ENCODE measurements at places on chromosomes 11 and 22.

DNA sequence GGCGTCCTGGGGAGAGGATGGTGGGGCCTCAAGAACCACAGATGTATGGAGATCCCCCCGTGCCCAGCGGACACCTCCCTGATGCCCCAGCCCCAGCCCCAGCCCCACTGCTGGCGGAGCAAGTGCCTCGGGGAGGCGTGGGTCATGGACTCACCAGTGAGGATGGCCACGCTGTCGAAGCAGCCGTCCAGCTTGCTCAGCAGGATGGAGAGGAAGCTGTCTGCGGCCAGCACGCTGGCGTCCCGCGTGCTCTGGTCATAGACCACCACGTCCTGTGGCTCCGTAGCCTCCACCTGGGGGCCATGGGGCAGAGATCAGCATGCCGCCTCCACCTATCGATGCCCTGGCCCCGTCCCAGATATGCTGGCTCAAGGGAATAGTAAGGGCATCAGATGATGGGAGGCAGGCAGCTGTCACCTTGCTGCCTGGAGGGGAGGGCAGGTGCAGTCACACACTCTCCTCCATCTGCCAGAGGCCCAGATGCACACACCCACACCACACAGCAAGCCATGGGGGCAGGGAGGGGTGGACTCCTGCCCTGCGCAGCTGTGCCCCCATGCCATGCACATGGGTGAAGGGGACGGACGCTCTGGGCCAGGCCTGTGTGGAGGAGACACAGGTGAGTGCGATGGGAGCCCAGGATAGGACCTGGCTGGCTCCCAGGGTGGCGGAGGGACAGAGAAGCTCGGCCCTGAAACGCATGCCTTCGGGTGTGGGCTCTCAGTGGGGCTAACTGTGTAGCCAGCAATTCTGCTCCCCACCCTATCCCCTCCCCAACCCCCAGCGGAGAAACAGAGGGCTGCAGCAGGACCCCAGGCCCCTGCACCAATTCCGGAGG, 8.2 kb downstream of the DUSP8 start:
- no peak for DNase-seq

- DNase-seq = no peak
Measured at GRCh38 chr11:92967178-92967577, 2.3 kb upstream of the MTNR1B start.

GRCh38 chr11:76140912-76141574, 65.3 kb downstream of the WNT11 start:
- no peak for DNase-seq

- DNase-seq = no peak
Measured at GRCh38 chr11:23097891-23098290, 237.6 kb upstream of the CCDC179 start.

- no peak for DNase-seq
Measured at GRCh38 chr11:10640308-10640707, 53.2 kb downstream of the IRAG1 start.

- DNase-seq = no peak
Measured at GRCh38 chr11:82676483-82677094, 57.1 kb downstream of the FAM181B start.

GRCh38 chr11:103948187-103948763, 88.2 kb upstream of the DDI1 start:
- DNase-seq = no peak

DNA sequence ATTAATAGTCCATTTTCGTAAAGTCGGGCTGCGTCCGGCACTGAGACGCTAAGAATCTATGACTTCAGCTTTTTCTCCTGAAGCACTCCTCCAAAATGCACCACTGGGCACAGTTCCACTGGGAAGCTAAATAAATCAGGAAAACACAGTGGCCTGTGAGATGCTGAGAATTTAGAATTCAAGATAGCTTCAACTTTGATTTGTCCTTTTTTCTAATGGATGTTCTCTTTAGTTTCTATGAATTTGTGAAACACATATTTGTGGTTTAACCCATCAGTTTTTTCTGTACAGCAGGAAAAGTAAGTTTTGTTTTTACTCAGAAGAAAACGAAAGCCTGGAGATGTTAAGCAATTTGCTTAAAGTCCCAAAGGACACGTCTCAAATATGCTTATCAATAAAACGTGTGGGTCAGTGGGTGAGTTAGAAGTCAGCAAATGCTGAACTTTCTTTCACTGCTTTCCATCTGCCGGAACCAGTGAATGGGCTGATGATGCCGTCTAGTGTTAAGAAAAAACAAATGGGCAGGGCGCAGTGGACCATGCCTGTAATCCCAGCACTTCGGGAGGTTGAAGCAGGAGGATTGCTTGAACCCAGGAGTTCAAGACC, 40.7 kb upstream of the CLMP start:
- no peak for DNase-seq

DNA sequence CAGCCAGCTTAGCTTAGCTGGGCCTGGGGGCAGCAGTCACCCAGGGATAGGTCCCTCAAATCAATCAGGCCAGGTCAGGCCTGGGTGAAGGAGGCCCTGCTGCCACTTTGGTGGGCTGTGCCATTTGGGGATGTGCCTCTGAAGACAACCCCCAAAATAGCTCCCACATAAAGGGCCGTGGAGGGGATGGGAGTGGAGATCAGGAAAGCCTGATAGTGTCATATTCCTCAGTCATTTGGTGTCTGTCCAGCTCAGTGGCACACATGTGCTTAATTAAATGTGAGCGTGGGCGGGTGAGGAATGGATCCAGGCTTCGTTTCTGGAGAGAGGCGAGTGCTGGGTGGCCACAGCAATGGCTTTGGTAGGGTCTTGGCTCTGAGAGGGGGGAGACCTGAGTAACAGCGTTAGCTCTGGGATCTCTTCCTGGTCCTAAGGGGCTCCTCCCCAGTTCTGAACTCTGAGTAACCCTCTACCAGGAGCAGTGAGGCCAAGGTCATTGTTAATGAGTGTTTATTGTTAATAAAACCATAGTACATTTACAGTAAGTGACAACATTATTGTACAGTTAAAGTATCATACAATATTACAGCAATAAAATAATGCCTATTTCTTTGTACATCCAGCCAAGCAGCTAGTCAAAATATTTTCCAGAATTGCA, 45.2 kb downstream of the NAT10 start:
- DNase-seq = no peak

- DNase-seq = peak; percentile 93
Measured at GRCh38 chr11:2888266-2888968, 2.8 kb upstream of the CDKN1C start.

- DNase-seq = no peak
Measured at GRCh38 chr11:72704028-72704782, 30.0 kb upstream of the PDE2A start.
